ENCODE measurements at places on chromosomes 4 and X. TPM values are rescaled to one million over a fixed set of nuclear protein-coding genes. Genes with fewer than 3 reads are reported as not detected.

DNA sequence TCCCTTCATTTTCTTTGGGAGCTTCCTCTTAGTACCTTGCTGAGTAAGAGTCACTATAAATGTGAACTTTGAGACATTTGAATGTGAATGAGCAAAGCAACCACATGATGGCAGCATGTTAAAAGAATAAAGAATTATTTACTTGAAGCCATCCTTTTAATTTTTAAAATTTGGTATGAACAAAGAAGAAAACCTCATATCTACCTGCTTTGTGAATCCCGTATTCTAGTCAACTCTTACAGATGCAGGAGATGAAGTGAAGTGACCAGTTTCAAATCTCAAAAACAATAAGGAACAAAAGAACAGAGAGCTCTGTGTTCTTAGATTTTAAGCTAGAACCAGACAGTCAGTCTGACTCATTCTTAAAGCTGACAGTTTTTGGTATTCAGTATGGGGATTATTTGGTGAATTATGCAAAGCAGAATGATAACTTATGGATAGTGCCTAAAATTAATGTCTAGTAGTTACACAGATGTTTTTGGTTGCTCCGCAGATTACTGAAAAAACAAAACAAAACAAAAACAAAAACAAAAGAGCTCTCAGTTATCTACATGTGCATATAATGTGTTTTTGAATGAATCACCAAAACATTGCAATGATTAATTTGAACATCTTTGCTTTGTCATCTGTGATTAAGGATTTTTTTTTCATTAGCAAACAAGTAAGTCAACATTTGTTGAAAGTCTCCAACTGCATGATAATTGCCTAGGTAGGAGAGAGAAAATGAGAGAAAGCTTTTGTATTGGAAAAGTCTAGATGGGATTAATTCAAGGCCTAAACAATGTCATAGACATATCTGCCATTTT, 48.2 kb upstream of the H2AZ1 start:
- DNase-seq, result no peak

Gene DCX
- total RNA-seq, result not detected

Gene ATP1B4
- total RNA-seq, result 20.4 TPM

DNA sequence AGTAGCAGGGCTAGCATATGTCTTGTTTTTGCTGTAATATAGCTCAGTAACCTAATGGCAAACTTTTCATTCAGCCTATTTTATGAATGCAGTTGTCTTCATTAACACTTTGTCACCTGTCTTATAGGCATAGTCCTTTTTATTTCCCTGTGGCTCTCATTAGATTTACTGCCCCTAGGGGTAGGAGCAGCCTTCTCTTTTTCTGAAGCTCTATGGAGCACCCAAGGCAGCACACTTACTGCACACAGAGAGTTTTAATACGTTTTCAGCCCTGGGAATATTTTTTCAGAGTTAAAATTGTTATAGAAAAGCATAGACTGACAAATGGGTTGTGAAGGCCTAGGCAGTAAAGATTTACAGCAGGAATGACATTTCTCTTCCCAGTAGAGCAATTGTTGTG, 406.8 kb downstream of the TMA16 start:
- no peak for DNase-seq

GRCh38 chr4:96736352-96736889, 896.5 kb downstream of the PDHA2 start:
- DNase-seq, result no peak

- no peak for DNase-seq
Observed at GRCh38 chr4:15234116-15234855, 193.5 kb upstream of the C1QTNF7 start.

DNA sequence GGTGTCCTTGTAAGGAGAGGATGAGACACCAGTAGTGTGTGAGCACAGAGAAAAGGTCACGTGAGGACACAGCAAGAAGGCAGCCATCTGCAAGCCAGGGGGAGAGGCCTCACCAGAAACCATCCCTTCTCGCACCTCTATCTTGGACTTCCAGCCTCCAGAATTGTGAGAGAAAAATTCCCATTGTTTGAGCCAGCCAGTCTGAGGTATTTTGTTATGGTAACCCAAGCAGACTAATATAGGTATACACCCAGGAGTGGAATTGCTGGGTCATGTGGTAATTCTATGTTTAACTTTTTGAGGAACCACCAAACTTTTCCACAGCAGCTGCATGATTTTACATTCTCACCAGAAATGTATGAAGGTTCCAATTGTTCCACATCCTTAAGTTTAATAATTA, 25.6 kb downstream of the ZDHHC9 start:
- no peak for DNase-seq

- no peak for DNase-seq
Observed at GRCh38 chr4:119244832-119245231, 32.3 kb downstream of the USP53 start.

- DNase-seq, result no peak
Observed at GRCh38 chr4:22719218-22719617, 26.5 kb downstream of the GBA3 start.

DNA sequence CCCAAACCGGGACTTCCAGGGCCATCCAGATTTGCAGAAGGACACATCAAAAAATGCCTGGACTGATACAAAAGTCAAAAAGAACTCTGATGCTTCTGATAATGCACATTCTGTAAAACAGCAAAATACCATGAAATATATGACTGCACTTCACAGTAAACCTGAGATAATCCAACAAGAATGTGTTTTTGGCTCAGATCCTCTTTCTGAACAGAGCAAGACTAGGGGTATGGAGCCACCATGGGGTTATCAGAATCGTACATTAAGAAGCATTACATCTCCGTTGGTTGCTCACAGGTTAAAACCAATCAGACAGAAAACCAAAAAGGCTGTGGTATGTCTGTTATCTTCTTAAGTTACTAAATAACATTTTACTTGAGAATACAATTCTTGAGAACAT, 9.2 kb downstream of the PLK4 start:
- DNase-seq, result no peak

Gene NPFFR2
- not detected for total RNA-seq

GRCh38 chrX:112867570-112867969, 26.9 kb upstream of the AMOT start:
- DNase-seq, result no peak

DNA sequence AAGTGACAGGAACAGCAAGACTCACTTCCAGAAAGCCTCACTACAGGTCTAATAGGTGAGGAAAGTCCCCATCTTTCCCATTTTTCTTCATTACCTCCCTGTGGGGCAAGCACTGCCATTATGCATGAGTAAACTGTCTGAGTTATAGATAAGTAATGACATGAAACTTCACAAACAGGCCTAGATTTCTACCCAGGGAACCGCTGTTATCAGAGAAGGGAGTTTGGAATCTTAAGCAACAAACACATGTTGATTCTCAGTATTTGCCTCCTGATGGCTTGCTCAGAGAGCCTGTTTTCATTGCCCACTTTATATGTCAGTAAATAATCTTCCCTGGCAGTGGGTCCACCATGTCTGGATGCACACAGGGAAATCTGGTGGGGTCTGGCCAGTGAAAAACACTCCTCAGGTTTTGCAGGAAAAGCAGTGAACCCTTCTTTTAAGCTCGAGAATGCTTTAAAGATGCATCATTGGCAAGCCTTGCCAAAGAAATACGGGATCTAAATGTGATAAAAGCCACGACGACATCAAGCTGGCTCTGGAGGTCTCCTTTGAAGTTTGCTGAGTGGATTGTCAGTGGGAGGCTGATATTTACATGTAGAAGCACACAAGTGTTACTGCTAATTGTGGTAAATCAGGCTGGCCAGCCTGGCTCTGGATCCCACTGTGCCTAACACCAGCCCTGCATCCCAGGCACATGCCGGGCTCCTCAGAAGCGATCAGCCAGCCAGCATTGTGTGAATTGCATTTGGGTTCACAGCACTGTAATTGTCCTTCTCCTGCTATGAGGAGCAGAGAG, 25.2 kb downstream of the PDGFRA start:
- DNase-seq, result no peak

DNA sequence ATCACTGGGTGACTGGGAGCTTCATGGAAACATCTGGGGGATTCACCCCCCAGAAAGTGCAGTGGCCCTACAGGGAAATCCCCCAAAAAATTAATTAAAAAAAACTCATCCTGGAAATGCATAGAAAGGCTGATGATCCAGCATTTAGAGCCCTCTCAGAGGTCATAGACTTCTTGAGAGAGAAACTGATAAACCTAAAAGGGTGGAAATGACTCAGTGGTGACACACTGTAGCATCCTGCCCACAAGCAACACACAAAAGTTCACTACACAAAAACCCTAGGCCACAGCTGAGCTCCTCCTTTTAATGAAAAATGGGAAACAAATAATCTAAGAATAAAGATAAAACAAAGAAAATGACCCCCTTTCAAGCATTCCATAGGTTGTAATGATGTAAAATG, 911.5 kb downstream of the GLUD2 start:
- no peak for DNase-seq

- no peak for DNase-seq
Observed at GRCh38 chr4:8940792-8941491, 69.3 kb upstream of the HMX1 start.

Gene PABPC1L2A
- total RNA-seq, result not detected

- DNase-seq, result no peak
Observed at GRCh38 chr4:61296144-61296543, 96.0 kb downstream of the ADGRL3 start.

Gene MAGEA8
- total RNA-seq, result not detected

- DNase-seq, result no peak
Observed at GRCh38 chr4:139961344-139961946, 192.5 kb downstream of the MAML3 start.

Gene NDNF
- total RNA-seq, result 2.6 TPM

DNA sequence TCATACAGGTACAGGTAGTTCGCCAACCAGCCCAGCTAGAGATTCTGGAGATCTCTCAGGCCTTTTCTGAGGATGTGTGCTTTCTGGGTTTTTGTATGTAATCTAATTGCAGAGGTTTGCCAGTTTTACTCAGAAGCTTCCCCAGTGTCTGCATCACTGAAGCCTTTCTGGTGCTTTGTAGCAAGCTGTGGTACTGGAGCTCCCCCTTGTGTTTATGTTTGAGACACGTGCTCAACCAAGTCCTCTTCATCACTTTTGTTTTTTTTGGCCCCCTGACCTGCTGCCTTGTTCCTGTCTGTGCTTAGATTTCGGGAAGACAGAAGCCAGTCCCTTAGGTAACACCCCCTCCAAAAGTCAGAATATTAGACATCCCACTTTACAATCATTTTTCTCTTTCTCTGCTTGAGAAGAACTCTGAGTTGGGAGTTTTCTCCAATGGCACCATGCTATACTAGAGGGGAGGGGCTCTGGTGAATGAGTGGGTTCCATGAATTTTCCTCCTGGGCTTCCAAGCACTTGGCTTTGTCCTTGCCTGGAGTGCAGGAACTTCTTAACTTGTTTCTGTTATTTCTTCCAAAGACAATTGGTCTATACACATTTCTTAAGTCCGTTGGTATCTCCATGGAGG, 128.4 kb upstream of the TBC1D9 start:
- no peak for DNase-seq

DNA sequence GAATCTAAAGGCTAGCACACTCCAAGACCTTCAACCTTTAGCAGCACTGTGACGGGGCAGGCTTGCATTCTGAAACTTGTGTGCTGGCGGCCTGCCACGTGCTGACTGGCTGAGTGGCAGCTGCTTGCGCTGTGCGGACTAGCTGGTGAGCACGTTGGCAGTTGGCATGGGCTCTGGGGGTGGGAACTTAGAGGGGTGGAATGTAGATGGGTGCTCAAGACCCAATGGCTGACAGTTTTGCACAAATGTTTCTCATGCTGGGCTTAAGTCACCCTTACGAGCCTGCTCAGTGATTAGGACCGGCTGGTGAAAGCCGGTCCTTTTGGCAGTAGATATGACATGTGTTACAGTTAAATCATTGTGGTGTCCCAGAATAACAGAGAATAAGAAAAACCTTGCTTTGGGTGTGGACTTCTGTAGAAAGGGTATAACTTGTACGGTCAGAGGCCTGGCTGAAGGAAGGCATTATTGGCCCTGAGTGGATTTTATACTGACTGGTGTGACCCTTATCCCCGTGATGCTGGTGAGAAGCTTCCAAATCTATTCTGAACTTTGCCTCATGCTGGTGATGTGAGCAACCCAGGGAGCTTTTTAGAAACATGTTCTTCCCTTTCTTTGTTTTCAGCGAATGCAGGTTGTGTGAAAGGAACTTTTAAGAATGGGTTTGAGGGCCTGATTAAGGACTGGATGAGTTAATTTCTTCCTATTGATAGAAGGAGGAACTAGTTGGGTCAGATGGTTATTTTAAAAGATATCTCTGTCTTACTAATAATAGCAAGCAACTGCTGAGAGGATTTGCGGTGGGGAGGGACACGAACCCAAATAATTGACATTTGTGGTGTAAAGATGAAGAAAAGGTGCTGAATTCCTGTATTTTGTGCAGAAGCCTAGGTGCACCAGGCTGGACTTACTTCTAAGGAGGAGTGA, 107.4 kb upstream of the SLC4A4 start:
- DNase-seq, result peak; percentile 85

GRCh38 chr4:10003666-10004065, 17.6 kb downstream of the SLC2A9 start:
- no peak for DNase-seq

GRCh38 chr4:124940387-124940786, 227.9 kb upstream of the ANKRD50 start:
- DNase-seq, result no peak

GRCh38 chr4:702618-703048, 3.0 kb upstream of the PCGF3 start:
- DNase-seq, result no peak

DNA sequence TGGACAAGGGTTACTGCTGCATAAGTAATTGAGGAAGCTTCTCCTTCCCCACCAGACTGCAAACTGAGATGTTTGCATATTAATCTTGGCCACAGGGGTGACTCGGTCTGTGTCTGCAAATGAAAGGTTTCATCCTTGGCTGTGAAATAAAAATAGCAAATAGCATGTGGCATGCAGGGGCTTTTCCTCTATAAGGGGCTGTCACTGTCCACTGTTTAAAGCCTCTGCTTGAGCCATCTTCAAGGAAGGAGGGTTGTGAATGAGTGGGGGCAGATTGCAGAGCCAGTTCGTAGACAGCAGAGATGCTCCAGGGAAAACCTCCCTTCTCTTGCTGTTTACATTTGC, 33.3 kb downstream of the TMSB4X start:
- DNase-seq, result no peak

Gene COQ2
- total RNA-seq, result 9.0 TPM

DNA sequence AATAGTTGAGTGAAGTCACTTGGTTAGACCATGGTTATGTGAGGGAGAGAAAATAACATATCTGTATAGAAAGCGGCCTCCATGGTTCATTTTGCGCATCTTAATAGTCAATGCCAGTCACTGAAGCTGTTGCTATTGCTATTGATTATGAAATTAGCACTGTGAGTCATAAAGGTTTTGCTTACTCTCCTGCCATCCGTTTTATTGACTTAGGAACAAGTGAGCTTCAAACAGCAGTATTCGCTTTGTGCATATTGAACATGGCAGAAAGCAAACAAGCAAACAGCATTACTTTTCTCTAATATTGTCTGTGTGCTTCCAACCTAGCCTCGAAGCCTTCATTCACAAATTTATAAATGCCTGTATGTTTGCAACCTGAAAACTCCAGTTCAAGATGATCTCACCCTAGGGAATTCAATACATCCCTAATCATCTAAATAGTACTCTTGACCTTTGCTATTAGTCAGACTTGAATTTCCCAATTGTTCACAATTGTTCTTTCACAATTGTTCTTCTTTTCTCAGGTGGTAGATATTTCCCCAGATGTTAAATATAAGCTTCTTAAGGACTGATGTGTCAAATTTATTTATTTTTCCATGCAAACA, 55.9 kb upstream of the GABRA2 start:
- no peak for DNase-seq
